Suppressor macrophage (primary cell): ENCODE measurements at places on chromosomes 3 and 15.

GRCh38 chr3:11367143-11367693 is 95.0 kb downstream of the ATG7 start:
- peak; percentile 84 for DNase-seq

- no peak for DNase-seq
Measured at GRCh38 chr3:10380906-10381305, 60.0 kb upstream of the SEC13 start.

- DNase-seq, result peak; percentile 69
Measured at GRCh38 chr15:51620641-51621040, 1.9 kb downstream of the DMXL2 start.

- DNase-seq, result peak; percentile 58
Measured at GRCh38 chr15:62779036-62779770, 263.3 kb upstream of the TPM1 start.

- DNase-seq, result no peak
Measured at GRCh38 chr3:131405411-131405810, 23.8 kb downstream of the NUDT16 start.

DNA sequence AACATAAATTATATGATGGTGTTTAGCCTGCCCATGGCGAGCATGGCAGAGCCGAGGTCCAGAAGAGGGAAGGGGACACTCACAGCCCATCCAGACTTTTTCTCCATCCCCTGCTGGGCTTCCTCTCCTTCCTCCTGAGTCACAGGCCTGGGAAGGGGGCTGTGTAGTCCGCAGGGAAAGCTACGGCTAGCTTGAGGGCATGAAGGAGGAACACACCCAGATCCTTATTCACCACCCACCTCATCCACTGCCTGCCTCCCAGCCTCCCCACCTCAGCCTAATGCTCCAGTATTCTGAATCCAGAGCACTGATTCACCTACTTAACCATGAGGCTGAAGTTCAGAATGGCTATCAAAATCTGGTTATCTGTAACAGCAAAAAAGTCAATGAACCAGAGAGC is 97.8 kb downstream of the OXNAD1 start:
- DNase-seq, result no peak

GRCh38 chr15:61946778-61947177 is 113.5 kb downstream of the VPS13C start:
- no peak for DNase-seq
